ENCODE measurements at places on chromosomes 2 and 18.

DNA sequence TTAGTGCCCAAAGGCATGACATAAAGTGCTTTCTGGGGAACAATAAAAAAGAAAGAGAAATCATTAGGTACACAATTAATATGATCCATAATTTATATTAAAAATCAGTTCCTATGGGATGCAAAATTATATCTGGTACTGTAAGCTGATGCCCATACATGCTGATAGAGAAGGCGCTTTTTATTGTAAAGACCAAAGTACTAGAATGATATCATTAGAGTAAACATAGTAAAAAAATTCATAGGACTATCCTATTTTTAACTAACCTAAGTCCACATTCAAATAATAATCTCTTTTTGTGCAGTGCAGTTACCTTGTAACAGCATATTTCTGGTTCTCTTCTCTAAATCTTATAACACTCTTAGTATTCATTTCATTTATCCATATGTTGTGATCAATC lies 252.2 kb downstream of the ASXL3 start:
- no peak for DNase-seq

DNA sequence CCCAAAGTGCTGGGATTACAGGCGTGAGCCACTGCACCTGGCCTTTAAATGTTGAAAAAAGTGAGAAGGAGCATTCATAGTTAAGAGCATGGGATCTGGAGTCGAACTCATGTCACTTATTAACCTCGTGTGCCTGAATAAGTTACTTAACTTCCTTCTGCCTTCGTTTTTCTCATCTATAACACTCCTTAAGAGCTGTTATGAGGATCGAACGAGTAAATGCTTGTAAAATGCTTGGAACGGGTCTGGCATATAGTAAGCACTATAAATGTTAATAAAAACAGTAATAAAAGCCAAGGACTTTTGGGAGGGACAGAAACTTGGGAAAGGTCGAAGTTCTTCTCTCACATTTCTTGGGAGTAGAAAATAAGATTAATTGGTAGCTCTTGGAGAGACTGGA lies 40.8 kb downstream of the RAB10 start:
- DNase-seq, result no peak

GRCh38 chr2:230602562-230603230 lies 109.9 kb upstream of the CAB39 start:
- DNase-seq, result no peak

- no peak for DNase-seq
These were observed 5.2 kb upstream of the KCNK3 start for GRCh38 chr2:26687328-26687727.

- peak; percentile 42 for DNase-seq
These were observed 1.8 kb upstream of the ALK start for GRCh38 chr2:29923110-29923721.

DNA sequence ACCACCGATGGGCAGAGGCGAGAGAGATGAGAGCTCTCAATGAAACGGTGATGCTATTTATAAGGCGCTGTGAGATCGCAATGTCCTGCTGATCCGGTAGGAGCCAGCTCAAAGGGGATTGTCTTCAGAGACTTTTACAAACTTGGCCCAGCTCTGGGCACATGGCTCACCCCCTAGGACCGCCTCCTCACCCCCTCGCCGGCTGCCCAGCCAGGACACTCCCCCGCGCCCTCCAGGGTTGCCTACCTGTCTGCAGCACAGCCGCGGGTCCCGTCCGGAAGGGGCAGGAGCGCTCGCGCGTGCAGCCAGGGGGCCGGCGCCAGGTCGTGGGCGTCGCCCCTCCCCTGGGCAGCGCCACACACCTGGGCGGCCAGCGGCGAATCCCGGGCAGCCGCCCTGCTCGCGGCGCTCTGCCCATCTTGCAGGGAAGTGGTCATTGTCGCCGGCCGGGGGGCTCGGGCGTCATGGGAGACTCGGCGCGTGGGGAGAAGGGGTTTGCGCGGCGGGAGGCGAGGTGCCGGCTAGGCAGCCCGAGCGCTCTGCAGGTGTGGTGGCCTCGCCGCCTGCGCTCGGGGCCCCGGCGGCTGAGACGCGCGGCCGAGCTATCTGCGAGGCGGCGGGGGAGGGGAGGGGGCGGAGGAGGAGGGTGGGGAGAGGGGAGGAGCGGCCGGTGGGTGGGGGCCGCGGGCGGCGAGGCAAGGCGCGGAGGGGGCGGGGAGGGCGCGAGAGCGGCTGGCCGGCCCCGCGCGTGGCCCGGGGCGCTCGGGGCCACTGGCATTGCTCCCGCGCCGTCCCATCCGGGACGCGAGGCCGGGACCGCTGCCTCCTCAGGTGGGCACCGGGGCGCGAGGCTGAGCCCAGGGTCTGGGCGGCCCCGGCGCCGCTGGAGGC lies at the start of gene GRB14:
Gene GRB14 (minus strand): TSS at position 610 of the 891 bp plus-strand sequence. CDS start 173 bp downstream, at position 437.
- DNase-seq, result no peak

DNA sequence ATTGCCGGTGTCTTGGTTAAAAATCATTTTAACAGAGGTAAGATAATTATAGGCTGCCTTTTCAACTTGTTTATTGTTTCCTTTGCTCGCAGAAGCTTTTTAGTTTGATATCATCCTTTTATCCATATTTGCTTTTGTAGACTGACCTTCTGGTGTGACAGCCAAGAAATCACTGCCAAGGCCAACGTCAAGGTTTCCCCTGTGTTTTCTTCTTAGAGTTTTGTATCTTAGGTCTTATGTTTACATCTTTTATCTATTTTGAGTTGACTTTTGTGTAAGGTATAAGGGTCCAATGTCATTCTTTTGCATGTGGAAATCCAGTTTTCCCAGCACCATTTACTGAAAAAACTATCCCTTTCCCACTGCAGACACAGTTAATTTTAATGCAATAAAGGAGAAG lies 129.0 kb upstream of the ZFP36L2 start:
- no peak for DNase-seq

DNA sequence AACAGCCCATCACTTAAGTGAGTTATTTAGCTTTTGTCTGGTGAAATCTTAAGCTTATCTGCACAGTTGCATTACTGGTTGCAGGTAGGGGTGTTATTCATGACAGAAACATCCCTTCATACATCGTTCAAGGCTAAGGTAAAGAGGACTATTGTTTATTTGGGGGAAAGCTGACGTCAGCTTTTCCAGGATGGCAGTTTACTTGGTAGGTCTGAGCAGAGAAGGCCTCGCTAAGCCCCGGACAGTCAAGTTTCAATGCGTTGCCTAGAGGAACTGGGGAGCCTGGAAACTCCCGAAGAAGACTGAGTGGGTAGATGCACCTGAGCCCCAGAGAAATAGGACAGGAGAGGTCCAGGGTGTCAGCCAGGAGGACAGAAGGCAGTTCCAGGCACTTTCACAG lies 2.2 kb downstream of the RNU4ATAC start:
- no peak for DNase-seq

DNA sequence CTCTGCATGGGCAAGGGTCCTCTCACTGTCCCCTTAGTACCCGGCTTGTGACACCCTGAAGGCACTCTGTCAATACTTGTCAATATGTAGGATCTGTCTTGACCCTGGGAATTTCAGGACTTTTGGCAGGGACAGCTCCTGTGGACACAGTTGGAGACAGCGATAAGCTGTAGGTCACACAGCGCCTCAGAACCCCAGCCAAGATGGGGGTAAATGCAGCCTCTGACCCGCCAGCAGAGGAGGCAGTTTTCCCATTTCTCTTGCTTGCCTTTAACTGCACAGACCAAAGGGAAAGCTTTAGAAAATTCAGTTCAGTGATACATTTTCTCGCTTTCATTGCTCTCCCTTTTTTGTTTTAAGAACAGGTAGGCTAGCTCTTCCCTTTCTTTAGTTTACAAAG lies 54.8 kb upstream of the KLHL29 start:
- no peak for DNase-seq

DNA sequence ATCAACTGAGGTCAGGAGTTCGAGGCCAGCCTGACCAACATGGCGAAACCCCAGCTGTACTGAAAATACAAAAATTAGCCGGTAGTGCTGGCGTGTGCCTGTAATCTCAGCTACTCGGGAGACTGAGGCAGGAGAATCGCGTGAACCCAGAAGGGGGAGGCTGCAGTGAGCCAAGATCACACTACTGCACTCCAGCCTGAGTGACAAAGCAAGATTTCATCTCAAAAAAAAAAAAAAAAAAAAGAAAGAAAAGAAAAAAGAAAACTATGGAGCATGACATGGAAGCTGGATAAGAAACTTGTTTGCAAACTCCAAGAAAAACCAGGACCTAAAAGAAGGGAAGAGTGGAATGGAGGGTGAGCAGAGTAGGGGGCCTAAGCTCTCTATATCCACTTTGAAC lies 1.9 kb upstream of the CHMP1B start:
- DNase-seq, result no peak

DNA sequence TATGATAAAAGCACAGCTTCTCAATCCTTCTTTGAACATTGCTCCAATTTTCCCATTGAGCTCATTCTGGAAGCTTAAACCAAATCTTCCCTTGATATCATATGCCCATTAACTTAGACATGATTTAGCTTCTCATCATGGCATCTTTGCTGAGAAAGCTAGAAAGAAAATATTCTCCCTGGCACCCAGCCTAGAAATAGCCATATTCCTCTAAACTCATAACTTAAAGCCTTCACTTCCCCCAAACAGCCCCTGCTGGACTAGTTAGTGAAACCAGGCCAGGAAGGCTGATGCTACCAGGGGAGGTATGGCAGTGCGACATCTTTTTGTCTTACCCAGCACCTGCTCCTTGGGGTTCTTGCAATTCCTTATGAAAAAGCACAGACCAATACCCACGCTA lies 4.3 kb downstream of the AAK1 start:
- no peak for DNase-seq

DNA sequence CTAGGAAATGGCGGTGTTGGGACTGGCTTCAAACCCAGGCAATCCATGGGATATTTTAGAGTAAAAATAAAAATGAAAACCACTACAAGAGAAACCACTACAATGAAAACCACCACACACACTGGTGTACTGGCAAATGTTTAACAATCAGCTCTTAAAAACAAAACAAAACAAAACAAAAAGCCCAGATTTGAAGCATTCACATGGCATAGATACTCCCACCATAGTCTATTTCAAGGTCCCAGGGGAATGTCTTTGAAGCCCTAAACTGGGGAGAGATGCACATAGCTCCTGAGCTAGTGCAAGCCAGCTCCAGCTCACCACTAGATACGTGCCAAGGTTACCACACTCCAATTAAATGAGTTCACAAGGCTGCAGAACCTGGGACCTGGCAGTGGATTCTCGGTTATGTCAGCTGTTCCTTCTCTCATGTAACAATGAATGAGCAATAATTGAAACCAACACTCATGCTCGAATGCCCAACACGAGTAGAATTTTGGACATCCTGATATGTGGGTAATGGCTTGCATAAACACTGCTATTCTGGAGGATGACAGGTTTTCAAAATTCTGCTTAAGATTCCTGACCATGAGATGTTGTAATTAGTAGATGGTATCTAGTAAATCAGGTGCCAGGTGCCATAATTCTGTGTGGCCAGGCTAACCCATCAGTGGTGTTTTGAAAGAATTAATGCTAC lies 102.2 kb downstream of the OSBPL6 start:
- no peak for DNase-seq

- no peak for DNase-seq
These were observed 197.8 kb downstream of the CTIF start for GRCh38 chr18:48736321-48737260.

DNA sequence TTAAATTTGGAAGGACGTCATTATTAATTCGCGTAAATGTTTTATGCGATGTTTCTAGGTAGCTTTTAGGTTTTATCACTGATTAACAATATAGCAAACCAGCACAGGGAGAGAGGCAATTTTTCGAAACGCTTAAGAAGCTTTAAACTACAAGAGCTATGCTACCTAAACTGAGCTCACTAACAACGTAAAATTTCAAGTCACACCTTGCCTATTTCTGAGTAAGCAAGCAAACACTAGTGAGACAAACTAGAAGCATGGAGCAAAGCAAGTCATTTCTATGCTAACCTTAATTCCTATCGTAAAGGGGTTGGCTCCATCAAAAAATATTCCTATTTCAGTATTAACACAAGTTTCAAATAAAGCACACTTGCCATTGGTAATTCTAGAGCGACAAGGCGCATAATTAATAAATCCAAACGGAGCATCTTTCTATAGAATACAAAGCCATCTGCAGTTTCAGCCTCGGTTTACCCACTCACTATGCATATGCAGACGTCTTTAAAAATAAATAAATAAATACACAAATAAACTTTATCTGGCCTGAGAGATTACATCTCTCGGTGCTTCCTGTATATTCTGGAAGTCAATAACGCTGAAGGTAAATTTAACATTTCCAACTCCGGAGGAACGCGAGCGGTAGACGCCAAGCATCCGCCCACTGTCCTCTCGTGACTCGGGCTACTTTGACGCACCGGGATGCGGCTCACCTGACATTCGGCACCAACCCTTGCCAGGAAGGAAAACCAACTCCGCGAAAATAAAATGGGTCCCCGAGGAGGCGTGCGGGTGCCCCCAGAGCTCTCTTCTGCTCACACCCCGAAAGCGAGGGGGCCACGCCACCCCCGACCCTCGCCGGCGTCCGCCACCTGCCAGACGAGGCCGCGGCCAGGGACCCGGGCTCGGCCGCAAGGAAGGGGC lies 947 bp downstream of the ITSN2 start:
- DNase-seq, result peak; percentile 55

DNA sequence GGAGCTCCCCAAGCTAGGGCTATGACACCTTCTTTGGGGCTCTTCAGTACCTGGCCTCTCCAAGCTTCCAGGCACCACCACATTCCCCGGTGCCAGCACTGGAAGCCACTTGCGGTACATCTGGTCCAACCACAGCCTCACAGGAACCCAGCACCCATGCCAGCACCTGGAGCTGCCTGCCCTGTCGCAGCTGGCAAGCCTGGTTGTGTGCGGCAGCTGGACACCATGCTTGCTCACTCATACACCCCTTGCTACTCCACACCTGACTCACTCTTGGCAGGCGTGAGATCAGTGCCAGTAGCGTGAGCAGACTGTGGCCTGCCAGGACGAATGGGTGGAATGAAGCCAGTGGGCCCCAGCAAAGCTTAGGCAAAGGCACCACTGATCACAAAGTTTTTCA lies 34.0 kb downstream of the LRRTM4 start:
- no peak for DNase-seq

- DNase-seq, result no peak
These were observed 75.8 kb downstream of the PHLPP1 start for GRCh38 chr18:62790871-62791772.

- DNase-seq, result no peak
These were observed 235.3 kb downstream of the ZNF516 start for GRCh38 chr18:76259711-76260110.

DNA sequence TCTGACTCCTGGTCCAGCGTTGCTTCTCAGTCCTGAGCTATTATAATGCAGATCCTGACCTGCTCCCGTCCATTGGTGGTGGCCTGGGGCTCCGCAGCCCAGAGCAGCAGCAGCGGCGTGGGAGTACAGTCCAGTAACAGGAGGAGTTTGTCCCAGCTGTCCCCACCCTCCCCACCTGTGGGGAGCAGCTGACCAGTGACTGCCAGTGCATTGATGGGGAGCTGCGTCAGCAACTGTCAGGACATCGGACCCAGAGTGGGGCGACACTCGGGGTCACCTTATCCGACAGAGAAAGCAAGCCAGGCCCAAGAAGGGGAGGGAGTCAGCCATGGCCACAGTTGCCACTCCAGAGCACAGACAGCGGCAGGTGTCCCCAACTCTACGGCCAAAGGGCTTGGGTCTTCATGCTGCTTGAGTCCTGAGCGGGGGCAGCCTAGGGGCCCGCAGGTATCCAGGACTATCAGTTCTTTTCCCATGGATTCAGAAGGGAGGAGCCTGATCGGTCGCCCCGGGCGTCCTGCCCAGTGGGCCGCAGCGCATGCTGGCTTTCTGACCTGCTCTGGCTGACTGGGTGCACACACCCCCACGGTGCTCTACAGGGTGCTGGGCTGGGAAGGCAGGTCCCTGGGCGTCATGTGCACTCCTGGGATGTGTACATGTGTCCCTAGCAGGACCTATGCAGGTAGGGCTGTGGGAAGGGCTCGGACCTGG lies 29.7 kb downstream of the DNMT3A start:
- DNase-seq, result no peak
